ENCODE measurements at places on chromosomes 5 and 9.

GRCh38 chr5:181190711-181191525 lies 14.1 kb downstream of the TRIM7 start:
- no peak for DNase-seq

- DNase-seq: no peak
These were observed 7.7 kb downstream of the CCNI2 start for GRCh38 chr5:132754947-132755346.

DNA sequence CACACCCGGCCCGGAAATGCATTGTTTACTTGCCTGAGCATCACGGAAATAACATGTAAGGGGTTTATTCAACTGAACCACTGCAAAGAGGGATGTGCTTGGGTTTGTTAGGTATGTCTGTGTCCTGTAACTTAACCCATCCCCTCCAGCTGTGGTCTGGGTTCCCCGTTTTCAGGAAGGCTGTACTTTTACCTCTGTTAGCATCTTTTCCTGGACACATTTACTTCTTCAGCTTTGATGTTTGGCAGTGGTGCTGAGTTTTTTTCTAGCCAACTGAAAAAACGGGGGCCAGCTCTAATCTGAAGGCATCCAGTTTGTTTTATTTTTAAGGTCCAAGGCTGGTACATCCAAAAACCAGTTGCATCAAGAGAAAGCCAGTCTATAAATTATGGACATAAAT lies 561.8 kb downstream of the BNC2 start:
- no peak for DNase-seq

DNA sequence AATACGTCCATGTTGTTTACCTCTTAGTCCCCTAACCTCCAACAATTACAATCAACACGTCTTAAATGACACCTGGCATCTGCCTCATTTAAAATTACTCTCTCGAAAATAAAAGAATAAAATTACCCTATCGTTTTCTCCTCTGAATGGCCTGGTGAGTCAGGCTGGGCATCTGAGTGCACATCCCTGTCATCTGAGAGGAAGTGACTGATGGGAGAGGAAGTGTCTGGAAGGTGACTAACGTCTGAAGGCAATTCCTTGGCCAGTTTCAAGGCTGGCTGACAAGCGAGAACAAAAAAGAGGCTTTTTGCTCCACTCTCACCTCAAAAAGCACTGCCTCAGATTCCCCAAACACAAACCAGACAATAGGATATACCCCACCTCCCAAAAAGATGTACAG lies 57.7 kb downstream of the MAPKAP1 start:
- DNase-seq: no peak

- no peak for DNase-seq
These were observed 148.5 kb downstream of the ISOC1 start for GRCh38 chr5:129243039-129243438.

DNA sequence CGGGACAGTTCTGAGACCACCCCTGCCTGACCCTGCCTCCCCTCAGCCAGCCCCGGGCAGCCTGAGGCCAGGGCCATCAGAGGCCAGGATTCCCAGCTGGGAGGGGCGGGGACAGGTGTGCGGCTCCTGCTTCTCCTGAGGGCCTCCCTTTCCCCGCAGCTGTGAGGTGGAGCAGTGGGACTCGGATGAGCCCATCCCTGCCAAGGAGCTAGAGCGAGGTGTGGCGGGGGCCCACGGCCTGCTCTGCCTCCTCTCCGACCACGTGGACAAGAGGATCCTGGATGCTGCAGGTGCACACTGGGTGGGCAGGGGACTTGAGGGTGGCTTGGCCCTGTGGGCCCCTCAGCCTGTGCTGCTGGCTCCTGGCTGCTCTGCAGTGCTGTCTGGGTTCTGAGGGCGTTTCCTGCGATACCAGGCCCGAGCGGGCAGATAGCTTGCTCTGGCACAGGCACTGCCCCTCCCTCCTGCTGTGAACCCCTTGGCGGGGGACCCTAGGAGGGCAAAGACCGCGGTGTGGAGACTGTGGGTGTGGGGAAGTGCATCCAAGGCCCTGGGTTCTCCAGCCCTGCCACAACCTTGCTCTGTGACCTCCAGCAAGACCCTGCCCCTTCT lies 2.3 kb downstream of the GRHPR start:
- DNase-seq: no peak

DNA sequence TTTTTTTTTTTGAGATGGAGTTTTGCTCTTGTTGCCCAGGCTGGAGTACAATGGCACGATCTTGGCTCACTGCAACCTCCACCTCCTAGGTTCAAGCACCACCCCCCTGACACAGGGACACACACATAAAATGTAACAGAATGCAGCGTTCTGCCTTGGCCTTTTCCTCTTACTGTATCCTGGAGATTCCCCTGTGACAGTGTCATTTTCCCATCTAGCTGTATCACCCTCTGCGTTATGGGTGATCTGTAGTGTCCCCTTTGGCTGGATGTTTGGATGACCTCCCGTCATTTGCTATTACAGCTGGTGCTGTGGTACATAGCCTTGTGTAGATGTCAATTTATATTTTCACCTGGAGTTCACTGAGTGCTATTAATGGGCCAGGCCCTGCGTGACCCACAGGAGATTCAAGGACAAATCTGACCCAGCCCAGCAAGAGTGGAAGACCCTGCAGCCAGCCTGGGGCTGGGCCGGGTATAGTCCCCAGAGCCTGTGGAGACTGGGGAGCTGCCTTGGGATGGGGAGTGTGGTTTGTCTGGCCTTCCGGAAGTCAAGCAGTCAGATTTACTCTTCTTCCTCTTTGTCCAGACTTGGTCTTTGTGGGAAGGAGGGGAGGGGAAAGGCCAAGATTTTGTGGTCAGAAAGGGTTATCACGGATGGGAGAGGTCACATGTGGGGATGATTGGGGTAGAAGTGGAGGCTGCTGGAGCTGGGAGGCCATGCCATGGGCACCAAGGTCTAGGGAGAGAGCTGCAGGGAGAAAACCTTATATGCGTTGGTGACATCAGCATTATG lies 43.6 kb downstream of the ERGIC1 start:
- no peak for DNase-seq

DNA sequence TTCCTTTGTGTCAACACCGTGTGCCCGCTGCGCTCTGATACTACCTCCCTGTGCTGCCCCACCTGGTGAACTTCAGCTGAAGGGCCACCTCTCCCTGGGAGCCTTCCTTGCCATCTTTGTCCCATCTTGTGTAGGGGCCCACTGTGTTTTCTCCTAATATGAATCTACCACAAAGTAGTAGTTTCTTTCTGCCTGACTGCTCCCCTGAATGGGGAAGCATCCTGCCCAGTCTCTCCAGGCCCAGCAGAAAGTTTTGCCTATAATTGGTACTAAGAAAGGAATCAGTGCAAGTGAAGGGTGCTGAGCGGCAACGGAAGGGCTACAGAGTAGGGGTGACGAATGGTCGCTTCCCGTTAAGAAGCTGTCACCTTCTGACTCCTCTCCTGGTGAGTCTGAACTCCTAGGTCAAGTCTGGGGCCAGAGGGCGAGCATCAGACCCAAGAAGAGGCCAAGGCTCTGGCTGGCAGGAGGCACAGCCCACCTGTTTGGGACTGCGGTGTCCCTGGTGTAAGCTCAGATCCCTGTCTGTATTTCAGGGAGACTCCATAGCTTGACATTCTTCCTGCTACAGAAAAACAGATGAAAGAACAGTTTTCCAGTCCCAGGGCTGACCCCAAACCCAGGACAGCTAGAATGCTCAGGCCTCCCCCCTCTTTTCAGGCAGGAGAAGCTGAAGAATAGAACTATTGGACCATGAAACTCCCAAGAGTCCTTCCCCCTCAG lies 24.1 kb downstream of the WWC1 start:
- DNase-seq: no peak

GRCh38 chr5:69231851-69232250 lies 2.8 kb upstream of the CDK7 start:
- DNase-seq: no peak

DNA sequence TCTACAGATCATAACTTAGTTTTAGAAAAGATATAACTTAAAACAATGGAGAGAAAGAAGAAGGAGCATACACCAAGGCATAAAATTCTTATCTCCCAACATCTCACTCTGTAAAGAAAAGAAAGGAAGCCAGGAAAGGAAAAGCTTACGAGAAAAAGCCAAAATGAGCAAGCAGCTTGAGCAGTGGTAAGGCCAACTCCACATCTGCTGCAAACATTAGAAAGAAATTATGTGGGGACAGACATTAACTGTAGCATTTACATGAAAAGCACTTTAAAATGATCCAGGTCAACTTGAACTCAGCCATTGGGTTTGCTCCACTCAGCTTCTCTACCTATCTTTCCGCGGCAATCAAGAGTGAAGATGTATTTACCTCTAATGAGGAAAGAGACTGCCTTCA lies 176.9 kb downstream of the BNC2 start:
- DNase-seq: no peak

GRCh38 chr9:73995836-73996235 lies 501.3 kb upstream of the RORB start:
- no peak for DNase-seq

GRCh38 chr9:105993116-105993854 lies 298.9 kb downstream of the TMEM38B start:
- no peak for DNase-seq

DNA sequence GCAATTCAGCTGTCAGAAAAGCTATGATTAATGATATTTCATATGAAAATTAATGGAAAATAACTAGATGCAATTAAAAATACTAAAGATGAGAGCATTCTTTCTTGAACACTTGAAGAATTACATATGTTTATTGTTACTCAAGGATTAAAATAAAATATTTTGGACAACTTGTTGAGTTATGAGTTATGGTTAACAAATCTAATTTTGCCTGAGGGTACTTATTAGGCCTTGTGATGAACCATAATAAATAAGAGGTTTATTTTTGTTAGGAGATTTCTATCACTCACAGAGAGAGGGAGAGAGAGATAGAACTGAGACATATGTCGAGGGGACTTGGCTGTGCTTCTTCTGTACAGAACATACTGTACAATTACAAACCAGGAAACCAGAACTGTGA lies 183.7 kb downstream of the ISL1 start:
- no peak for DNase-seq

- no peak for DNase-seq
These were observed 53.4 kb downstream of the PUM3 start for GRCh38 chr9:2790466-2790865.

- DNase-seq: no peak
These were observed 41.4 kb upstream of the RNU6ATAC start for GRCh38 chr9:134205672-134206310.

DNA sequence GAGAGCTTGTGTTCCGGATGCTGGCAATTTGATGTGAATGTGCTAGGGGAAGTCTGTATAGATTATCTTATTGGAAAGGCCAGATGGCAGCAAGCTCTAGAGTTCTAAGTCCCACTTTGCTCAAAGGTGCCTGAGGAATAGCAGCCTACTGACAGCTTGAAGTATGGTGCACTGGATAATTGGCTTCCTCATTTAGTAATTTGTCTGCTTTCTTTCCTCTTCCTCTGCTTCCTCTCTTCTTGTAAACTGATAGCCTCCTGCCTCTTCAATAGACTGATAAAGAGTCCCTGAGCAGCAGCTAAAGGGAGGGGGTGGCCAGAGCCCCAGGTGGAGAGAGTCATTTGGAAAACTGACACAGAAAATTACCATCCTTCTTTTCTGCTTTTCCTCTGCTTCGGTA lies 177.3 kb downstream of the FGF1 start:
- no peak for DNase-seq

DNA sequence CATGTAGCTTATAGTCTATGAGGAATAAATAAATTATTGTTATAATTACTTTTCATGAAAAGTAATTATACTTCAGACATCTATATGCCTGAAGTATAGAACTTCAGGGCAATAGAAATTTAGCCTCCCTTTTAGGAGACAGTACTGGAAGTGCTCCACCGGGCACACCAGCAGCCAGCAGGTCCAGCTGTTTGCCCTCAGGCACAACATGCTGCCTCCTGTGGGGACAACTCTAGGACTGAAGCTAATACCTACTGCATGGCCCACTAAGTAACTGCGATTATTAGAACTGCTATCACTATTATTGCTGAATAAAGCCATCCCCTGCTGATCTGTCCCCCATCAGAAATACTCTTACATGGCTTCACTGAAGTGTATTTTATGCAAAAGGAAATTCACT lies 329.6 kb downstream of the MED10 start:
- DNase-seq: no peak

GRCh38 chr9:130254747-130255630 lies 10.6 kb upstream of the HMCN2 start:
- no peak for DNase-seq

- no peak for DNase-seq
These were observed 84.9 kb downstream of the PRELID2 start for GRCh38 chr5:145750199-145750598.

DNA sequence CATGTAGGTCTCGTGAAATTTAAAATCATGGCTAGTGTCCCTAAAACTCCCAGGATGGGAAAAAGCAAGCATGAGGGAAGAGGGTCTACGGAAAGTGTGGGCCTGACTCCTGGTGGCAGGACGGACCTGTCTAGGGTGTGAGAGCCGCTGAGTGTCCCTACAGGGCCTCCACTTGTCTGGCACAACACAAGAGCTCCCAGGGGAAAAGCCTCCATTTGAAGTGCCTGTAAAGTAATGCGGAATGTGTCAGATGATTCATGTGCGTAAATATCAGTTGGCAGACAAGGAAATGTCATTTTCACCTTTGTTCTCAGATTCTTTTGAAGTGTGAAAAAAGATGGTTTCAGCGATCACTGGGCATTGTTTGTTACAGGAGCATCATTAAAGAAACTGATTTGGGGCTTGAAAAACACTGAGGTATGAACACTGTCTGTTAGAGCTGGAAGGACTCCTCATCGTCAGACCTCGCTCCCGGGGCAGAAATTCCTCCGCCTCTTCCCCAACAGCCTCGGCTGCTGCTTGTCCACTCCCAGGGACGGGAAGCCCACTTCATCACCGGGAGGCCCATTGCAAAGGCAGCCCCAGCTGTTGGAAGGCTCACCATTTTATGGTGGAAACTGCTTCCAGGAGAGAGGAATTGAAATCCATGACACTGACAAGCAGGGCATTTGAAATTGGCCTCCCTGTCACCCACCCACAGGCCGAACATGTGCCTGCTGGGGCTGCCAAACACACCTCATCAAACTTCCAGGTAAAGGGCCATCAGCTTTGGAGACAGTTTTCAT lies 240.8 kb downstream of the FSTL4 start:
- no peak for DNase-seq

Measured in activated CD8-positive, alpha-beta memory T cell treated with anti-CD3 and anti-CD28 coated beads for 1 hour (primary cell).